Suprapubic skin (tissue), 4 donors: ENCODE measurements at places on chromosomes 12 and 14. TPM values are rescaled to one million over a fixed set of nuclear protein-coding genes. Genes with fewer than 3 reads are reported as not detected.

DNA sequence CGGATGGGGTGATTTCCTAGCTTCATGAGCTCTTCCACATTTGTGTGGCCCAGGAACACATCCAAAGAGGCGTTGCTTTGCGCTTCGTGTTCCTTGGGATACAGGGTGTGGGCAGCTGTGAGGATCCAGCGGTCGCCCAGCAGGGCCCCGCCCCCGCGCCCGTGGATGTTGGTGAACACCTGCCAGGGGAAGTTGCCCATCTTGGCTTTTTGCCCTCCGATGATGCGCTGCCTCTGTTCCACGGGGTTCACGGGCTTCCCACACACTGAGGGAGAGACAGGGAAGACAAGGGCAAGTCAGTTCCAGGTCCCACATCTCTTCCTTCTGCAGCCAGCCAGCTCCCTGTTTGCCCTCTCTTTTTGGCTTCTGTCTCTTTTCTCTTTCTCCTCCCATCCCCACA lies 11.2 kb downstream of the C1R start:
- no peak for DNase-seq

GRCh38 chr14:71366861-71367260 lies 459.6 kb downstream of the PCNX1 start:
- no peak for DNase-seq

DNA sequence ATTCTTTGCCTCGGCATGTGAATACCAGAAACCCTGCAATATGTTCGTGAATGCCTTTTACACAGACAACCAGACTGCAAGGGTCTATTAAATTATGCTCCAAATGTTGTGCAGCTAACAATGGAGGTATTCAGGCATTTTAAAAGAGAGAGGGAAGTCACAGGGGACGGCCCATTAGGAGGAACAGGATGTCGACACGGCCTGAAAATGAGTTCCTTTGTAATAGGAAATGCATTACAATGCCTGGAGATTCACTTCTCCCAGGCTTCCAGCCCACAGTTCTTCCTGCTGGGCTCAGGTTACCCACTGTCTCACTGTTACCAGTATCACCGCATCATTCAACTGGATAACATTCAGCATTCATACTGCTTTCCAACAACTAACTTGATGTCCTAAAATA lies 2.5 kb downstream of the DUSP6 start:
- DNase-seq, result no peak

GRCh38 chr14:22537436-22538310 lies 51.4 kb downstream of the DAD1 start:
- no peak for DNase-seq

The CYP46A1 gene
- not detected for total RNA-seq

DNA sequence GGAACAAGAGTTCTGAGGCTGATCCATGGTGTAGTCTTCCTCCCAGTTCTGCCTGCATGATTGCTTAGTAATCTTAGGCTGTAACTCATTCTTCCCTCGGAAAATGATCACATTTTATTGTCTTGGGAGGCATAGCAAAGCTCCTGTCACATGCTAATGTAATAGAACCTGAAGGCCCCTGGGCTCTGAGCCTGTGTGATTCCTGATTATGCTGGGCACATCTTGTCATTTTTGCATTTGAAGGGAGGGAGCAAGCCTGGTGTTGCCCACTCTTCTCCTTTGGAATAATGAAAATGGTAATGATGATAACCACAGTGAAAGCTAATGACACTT lies 215.4 kb downstream of the MSRB3 start:
- DNase-seq, result no peak

GRCh38 chr14:88791629-88792472 lies 902 bp downstream of the EML5 start:
- no peak for DNase-seq

- no peak for DNase-seq
These were observed 162.2 kb upstream of the ALG10B start for GRCh38 chr12:38154096-38155019.

The CFL2 gene
- total RNA-seq, result 7.2 TPM

GRCh38 chr12:115801871-115802270 lies 475.6 kb downstream of the MED13L start:
- no peak for DNase-seq

DNA sequence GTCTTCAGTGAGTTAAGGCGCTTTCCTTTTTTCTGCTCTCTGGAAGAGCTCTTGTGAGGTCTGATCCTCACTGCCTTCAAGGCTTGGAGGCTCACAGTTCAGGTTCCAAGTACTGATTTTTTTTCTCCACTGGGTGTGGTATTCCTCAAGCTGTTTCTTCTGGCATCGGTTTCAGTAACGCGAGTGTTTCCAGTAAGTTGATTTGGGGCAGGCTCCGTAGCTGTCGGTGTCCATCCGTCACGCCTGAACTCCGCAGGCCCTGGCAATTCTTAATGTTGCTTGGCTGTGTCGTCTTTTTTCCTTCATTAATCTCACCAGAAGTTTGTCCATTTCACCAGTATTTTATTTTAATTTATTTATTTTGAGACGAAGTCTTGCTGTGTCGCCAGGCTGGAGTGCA lies 30.6 kb downstream of the LRCOL1 start:
- DNase-seq, result no peak

GRCh38 chr12:109934026-109934425 lies 34.0 kb downstream of the TCHP start:
- DNase-seq, result no peak

DNA sequence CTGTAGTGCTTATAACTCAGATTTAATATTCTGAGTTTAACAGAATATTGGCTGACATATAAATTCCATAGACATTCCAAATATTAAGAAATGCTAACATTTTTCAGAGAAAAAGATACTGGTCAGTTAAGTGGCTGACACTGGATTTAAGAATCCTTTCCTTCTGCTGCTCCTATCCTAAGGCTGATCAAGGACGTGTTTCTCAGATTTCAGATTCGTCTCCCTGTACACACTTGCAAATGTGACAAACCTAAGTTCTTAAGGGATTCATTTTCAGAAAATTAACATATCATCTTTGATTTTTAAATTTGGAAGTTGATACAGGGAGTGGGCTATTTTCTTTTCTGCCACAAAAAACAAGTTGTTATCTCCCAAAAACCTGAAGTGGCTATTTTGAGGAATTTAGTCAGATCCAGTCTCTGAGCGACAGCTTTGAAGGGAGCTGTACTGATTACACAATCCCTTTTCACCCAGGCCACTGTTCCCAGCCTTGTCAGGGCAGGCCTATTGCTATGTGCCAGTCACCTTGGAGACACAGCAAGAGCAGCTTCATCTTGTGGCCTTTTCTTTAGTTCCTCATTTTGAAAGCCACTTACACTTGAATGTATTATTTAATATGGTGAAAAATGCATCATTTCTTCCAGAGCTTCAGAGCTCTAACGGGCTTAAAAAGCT lies 370.6 kb downstream of the KCNH5 start:
- DNase-seq, result no peak

DNA sequence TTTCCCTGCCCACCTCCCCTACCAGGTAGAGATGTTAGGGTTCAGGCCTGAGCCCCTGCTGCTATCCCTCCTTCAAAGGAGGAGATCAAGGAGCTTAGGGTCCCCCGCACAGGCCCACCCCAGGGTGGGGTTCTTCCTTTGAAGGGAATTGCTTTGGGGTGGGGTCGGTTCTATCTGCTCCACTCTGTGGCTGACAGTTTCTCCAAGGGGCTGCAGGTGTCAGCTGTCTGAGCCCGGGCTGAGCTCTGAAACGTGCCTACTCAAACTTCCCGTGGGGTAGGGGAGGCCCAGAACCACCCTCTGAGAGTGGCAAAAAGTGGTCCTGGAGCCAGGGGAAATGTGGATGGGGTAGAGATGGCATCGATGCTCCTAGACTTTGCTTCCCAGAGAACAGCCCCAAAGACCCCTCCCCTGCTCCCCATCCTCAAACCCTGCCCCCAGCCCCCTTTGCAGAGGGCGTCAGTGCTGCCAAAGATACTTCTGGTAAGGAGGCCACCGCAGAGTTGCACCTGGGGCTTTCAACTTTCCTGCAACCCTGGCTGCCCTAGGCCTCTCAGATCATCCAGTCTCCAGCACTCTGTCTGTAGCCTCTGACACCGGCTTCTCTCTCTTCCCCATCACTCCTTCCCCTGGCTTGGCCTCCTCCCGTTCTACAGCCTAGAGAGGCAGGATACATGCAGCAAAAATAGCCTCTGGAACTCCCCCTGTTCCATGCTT lies 6.3 kb upstream of the CD4 start:
- DNase-seq, result no peak

The ISM2 gene
- total RNA-seq, result not detected

DNA sequence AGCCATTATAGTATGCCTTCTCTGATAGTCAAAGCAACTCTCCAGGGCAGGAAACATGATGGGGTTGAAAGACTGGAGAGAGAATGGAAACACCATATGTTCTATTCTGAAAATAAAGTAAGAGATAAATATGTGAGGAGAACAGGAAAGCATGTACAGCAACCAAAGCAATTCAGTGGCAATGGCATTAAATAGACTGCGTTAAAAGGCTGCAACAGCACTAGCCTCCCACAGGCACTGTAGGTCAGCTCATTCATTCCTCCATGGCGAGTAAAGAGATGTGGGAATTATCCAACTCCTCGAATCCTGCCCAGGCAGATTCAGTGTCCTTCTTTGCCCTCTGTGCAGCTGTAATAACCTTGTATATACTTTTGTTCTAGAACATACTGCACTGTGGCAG lies 43.8 kb downstream of the ANO6 start:
- DNase-seq, result no peak

The TSHR gene
- total RNA-seq, result not detected
